Cortex of kidney (tissue), 1 donor: ENCODE measurements at places on chromosomes 4 and X.
A peak's percentile ranks its signal among the peaks of the same experiment; 100 is the strongest.

- no peak for DNase-seq
These were observed 5.6 kb upstream of the PCDH7 start for GRCh38 chr4:30714408-30715031.

DNA sequence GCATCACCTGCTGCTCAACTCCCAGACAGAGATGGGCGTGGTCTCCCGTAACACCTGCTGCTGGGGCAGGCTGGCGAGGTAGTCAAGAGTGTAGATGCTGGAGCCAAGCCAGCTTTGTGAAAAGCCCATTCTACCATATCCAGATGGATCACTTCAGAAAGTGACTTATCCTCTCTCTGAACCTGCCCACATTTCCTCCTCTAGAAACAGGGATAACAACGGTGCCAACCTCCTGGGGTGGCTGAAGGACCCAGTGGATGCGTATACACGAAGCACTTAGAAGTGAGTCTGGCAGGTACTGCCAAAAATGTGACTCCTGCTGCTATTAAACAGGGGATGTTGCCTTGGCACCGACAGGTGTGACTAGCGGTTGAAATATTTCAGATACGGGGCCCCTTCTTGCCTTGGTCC lies 95.8 kb downstream of the SORBS2 start:
- no peak for DNase-seq

GRCh38 chrX:19535476-19535875 lies 20.2 kb upstream of the MAP3K15 start:
- no peak for DNase-seq

DNA sequence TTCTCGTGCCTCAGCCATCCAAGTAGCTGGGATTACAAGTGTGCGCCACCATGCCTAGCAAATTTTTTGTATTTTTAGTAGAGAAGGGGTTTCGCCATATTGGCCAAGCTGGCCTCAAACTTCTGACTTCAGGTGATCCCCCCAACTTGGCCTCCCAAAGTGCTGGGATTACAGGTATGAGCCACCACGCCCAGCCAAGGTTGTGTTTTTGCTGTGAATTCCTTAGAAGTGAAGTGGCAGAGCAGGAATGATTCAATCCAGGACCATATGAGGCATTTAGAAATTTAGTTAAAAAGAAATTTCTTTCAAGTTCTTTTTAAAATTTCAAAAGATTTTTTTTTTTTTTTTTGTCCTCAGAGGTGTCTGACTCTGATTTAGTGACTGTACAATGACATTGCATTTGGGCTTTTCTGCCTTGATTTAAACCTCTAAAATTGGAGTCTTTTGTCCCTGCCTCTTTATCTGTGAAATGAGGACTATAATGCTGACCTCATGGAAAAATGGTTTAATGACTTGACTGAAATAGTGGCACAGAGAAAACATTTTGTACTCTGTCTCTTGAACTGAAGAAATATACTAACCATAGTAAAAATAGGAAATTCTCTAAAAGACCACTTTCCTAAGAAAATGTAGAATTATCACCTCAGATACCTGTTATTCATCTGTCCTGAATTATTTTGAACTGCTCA lies 59.9 kb downstream of the CXCL13 start:
- DNase-seq = no peak

GRCh38 chrX:86421771-86422170 lies 273.5 kb downstream of the DACH2 start:
- DNase-seq = no peak

DNA sequence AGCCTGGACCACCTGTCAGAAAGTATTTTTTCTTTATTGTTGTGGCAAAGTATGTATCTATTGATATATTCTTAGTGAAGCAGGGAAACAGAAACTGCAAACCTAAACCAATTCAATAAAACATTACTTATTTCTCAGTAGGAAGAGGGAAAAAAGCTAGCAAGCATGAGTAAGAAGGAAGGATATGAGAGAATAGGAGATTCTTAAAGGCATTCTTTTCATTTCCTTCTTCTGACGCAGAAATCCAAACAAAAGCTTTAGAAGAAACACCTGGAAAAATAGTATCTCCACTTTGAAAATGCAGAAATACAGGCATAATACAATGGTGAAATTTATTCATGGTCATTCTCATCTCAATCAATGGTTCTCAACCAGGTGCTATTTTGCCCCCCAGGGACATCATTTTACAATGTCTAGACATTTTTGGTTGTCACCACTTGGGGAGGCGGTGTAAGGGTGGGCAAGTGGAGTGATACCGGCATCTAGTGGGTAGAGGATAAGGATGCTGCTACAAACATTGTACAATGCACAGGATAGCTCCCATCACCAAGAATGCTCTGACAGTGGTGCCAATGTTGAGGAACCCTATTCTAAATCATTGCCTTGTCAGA lies 21.7 kb upstream of the ATXN3L start:
- DNase-seq = no peak

- no peak for DNase-seq
These were observed 18.6 kb downstream of the BLTP1 start for GRCh38 chr4:122170775-122171174.

DNA sequence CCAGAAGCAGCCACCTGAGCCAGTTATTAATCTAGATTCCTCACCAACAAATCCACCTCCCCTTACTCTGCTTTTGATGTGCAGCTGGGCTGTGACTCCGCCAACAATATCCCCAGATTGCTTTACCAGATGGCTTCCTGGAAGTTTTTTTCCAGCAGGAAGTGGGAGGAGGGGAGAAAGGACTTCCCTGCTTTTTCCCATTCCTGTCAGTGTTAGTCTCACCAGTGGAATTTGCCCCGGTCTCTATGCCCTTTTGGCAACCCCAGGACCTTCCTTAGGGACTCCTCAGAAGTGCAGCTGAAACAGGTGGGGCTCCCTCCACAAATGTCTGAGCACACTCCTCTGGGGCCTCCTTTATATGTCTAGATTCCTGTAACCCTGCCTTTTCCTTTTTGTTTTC lies 465.2 kb upstream of the IGFBP7 start:
- no peak for DNase-seq

DNA sequence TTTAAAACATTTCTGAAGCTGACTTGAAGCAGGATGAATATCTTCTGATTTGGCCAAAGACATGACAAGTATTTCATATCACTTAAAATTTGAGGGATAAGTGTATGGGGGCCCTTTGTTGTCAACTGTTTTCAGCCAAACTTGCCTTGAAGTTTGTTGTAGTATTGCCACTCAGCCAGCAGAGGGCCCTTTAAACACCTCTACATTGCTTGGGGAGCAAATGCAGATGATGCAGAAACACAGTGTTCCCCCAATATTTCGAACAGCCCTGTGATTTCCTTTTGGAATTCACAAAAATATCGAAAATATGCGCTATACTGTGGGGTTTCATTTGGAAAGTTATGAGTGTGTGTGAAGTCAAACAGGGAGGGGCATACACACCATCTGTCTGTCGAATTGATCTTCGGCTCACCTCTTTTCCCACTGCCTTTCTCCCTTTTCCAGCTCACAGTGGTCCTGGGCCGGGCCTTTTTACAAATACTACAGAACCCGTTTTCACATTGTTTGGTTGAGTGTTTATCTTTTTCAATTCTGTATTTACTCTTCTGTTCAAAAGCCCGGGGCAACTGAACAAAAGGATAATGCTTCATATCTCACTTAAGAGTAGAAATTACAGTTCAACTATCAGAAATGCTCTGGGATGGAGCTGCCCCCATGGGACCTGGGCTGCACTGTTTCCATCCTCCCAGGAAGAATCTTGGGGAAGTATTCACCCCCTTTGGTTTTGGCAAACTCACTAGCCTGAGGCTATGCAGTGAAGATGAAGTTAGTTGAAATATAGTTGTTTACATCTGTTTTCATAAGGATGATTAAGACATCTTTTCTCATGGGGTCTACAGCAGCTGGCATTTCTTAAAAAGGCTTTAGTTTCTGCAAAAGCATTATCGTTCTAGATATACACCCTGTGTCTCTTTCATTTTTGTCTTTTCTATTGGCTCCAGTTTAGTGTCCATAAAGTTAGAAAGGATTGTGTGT lies 137.6 kb downstream of the EGF start:
- no peak for DNase-seq

GRCh38 chrX:48940404-48940955 lies 16.9 kb downstream of the OTUD5 start:
- no peak for DNase-seq

DNA sequence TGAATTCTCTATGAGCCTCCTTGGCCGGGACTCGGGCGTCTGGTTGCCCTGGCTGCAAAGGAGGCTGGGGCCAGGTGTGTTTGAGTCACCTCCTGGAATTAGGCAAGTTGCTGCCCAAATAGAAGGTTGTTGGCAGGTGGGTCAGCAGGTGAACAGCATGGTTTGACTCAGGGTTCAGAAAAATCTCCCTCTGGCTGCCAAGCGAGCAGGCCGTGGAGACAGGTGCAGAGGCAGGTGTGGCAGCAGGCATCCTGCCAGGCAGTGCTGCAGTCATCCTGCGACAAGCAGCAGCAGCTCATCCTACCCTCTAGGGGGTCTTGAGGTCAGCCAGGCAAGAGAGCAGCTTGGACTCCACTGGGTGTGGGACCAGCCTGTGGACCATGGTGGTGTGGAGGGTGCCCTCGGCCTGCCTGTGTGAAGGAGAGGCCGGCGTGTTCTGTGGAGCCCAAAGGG lies 8.2 kb downstream of the MSANTD1 start:
- no peak for DNase-seq

- no peak for DNase-seq
These were observed 473.8 kb downstream of the ACTRT1 start for GRCh38 chrX:127578395-127578794.

GRCh38 chrX:15017491-15017890 lies 144.3 kb downstream of the MOSPD2 start:
- DNase-seq = no peak

DNA sequence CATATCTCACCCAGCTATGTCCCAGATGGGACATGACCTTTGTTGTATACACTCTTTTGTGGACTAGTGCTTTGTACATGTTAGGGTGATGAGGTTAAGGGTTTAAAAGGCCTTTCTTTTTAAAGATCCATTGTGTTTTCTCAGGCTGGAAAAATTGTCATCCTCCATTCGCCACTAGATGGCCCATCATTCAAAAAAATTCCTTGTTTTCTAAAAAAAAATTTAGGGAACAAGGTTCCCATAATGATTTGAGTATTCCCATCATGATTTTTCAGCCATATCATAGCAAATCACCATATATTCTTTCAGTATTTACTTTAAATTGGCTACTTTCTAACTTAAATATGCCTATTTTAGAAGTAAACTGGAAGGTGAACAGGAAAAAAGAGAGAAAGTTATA lies 91.9 kb upstream of the TMEM164 start:
- DNase-seq = no peak

GRCh38 chrX:20378233-20378920 lies 111.7 kb upstream of the RPS6KA3 start:
- no peak for DNase-seq

- DNase-seq = no peak
These were observed 55.5 kb downstream of the TRAPPC11 start for GRCh38 chr4:183714626-183715025.

DNA sequence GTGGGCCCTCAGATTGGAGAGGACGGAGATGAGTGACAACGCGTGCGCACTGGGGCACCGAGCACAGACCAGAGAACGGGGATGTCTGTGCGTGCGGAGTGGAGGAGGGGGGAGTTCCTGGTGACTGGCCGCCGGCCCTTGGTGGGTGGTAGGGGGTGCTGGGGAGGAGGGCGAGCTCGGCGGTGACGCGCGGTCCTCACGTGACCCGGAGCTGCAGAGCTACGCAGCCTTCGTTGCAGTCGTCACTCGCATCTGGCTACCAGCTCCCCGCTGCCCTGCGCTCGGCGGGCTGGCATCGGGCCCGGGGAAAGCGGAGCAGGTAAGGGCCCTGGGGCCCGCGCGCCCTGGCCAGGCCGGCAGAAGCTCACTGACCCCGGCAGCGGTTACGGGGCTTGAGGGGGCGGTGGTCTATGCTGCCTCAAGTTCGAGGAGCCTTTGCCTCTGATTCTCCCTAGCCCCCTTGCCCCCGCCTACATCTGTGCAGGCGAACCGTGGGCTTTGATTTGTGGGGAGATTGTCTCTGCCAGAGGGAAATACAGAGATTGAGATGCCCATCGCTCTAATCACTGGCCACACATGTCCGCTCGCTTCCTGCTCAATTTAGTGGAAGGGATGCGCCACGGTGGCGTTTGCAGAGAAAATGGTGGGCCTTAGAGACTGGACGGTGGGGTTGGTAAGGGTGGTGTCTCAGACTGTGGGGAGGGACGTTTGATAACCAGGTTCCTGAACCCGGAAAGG lies at the start of gene ARMCX4:
TSS of gene ARMCX4 (plus strand) at position 245 of the 738 bp plus-strand sequence. CDS start 3,134 bp downstream, outside the sequence.
- DNase-seq = peak; percentile 3

DNA sequence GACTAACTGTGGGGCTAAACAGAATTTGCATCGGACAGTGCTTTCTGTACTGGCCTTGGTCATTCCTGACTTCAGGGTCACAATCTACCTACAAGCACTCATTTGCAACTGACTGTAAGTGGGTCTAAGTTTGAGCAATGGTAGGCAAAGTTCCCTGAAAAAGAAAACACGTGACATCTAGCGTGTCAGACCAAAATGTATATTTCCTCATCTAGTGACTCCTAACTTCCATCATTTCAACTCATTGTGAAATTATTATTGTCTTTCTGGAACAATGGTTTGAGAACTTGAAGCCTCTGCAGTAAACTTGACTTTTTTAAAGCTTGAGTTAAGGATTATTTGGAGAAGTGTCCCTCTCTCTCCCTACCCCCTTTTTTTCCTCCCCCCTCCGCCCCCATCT lies 113.6 kb downstream of the MID1 start:
- DNase-seq = no peak

DNA sequence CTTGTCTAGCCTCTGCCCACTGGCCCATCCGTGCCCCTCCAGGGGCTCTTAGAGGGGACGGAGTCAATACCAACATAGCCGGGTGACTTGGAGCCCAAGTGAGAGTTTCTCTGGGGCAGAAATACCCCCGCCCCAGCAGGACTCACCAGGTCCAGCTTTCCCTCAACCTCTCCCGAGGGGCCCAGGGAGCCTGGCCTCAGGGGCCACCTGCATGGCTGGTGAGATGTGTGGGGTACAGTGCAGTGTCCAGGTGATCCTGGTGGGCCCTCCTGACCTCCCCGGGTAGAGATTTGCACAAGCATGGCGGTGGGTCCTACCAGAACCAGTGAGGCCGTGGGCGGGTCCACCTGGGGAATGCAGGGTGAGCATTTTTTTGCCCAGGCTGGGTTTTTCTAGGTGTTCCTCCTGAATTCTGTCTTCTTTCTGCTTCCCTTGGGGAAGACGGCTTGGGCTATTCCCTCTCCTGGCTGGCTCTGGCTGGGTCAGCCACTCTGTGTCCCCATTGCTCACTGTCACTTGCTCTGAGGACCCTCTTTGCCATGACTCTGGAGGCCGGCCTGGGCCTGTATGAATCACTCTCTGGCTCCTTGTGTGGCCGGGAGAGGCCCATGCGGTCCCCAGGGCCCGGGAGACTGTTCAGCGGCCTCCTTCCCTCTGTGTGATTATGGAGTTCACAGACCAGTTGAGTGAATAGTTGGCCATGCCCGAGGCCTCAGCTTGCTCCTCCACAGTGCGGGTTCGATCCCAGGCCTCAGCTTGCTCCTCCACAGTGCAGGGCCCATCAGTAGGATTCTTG lies 71.0 kb upstream of the NKX1-1 start:
- no peak for DNase-seq

GRCh38 chr4:111934314-111934713 lies 210.9 kb upstream of the FAM241A start:
- DNase-seq = no peak

DNA sequence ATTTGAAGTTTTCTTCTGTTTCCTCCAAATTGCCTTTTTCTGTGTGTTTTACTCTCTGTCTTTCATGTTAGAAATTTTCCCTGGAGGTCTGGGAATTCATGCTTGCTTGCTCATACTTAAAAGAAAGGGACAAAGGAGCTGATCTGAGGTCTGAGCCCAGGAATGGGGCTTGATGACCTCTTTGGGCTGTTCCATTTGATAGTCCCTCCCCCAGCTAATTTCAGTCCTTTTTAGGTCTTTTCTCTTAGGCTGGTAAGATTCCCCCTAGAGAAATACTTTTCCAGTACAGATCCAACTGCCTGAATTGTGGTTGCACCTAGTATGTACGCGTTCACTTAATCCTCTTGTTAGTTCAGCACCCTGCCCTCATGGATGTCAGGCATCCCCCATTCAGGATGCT lies 5.5 kb upstream of the PIGA start:
- DNase-seq = no peak
